Spleen (tissue), 13 donors: ENCODE measurements at places on chromosomes 3 and 15. TPM values are rescaled to one million over a fixed set of nuclear protein-coding genes. Genes with fewer than 3 reads are reported as not detected.

GRCh38 chr3:196638861-196639482, 522 bp upstream of the NRROS start:
- H3K36me3 ChIP-seq, result peaks cover 8% of the 10 kb centered on the region
- H3K27ac ChIP-seq, result peak overlapping the region; percentile 89
- peak overlapping the region; percentile 53 for H3K4me3 ChIP-seq
- no peak for DNase-seq

GRCh38 chr15:85730001-85730820, 64.5 kb downstream of the KLHL25 start:
- no peak for DNase-seq
- no peaks in the 10 kb centered on the region for H3K4me1 ChIP-seq
- H3K4me3 ChIP-seq, result no peak overlapping the region
- H3K36me3 ChIP-seq, result peaks cover 98% of the 10 kb centered on the region

DNA sequence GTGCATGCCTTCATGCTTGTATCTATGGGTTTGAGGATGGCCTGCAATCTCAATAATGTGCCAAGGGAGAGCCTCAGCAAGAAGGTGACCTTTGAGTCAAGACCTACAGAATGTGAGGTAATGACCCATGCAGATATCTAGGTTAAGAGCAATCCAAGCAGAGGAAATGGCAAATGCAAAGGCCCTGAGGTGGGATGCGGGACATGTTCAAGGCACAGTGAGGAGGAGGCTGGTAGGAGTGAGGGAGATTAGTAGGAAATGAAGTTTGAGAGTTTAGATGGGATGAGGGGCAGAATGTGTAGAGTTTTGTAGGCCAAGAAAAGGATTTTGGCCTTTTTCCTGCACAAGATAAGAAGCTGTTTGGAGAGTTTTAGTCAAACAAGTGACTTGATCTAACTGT, 4.7 kb upstream of the MAP2K5 start:
- DNase-seq, result no peak
- no peak overlapping the region for H3K4me3 ChIP-seq
- H3K36me3 ChIP-seq, result no peaks in the 10 kb centered on the region
- H3K27ac ChIP-seq, result no peak overlapping the region

CATSPER2 gene
- total RNA-seq, result 8.2 TPM

CORO2B gene
- total RNA-seq, result 1.5 TPM

ARPIN gene
- total RNA-seq, result 23.1 TPM

GRCh38 chr15:58840048-58840447, 68.9 kb downstream of the MINDY2 start:
- no peak for DNase-seq
- H3K4me1 ChIP-seq, result no peaks in the 10 kb centered on the region
- H3K27ac ChIP-seq, result no peak overlapping the region

DNA sequence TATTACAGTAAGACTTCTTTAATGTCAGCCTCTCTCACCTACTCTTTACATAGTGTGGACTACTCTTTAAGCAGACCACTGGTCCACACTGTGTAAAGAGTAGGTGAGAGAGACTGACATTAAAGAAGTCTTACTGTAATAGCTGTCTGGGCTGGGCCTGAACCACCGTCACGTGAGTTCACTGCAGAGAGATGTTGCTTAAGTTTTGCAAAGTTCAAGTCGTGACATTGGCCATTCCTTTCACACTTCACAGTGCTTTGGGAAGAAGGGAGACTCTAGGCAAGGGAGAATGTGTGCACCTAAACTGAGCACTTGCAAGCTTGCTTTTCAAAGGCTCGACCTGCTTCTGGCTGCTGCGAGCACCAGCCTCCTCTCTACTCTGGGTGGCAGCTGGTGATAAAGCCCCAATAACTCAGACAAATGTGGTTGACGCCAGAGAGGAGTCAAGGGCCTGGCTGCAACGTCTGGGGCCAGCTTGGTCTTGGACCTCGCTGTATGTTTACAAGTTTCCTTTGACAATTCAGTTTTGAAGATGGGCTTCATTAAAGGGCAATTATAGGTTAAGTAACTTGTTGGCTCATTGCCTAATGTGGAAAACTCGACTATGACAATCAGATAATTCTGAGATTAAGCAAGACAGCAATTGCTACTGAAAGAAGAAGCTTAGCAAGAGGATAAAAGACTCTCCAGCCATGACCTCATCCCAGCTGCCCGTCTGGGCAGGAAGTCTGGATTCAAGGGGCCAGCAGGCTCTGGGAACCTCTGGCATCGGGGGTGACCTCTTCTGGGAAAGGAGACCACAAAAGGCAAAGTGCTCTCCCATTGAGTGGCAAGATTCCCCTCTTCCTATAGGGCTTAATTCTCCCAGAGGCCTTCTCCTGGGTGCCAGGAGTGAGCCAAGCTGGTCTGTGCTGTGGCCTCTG, 242.1 kb upstream of the TLE3 start:
- no peaks in the 10 kb centered on the region for H3K27me3 ChIP-seq
- no peaks in the 10 kb centered on the region for H3K36me3 ChIP-seq
- no peak overlapping the region for H3K4me3 ChIP-seq
- DNase-seq, result no peak
- peaks cover 4% of the 10 kb centered on the region for H3K4me1 ChIP-seq
- no peak overlapping the region for H3K27ac ChIP-seq

DNA sequence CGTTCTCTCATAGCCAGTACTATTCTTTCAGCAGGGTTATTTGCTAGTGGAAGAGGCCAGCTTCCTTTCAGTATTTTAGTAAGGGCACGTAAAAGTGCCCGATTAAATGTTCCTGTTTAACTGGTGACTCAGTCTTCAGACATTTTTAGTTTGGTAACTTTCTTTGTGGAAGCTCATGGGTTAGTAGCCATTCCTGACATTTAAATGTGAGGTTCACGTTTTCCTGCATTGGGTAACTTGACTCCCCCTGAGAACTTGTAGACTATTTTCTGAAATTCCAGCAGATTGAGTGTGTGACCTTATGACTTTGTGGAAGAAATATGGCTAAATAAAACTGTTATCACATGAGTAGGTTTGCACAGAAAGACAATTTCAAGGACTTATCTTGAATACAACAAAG, 16.9 kb downstream of the ABHD2 start:
- H3K27ac ChIP-seq, result peak overlapping the region; percentile 48
- no peak for DNase-seq
- no peak overlapping the region for H3K4me3 ChIP-seq
- peaks cover 66% of the 10 kb centered on the region for H3K4me1 ChIP-seq
- no peaks in the 10 kb centered on the region for H3K27me3 ChIP-seq

GRCh38 chr15:95446854-95447253, 883.6 kb upstream of the NR2F2 start:
- H3K27ac ChIP-seq, result peak overlapping the region; percentile 0
- no peak overlapping the region for H3K4me3 ChIP-seq
- no peaks in the 10 kb centered on the region for H3K4me1 ChIP-seq
- H3K27me3 ChIP-seq, result no peaks in the 10 kb centered on the region

ASB14 gene
- total RNA-seq, result not detected

GOLGA8J gene
- not detected for total RNA-seq

DNA sequence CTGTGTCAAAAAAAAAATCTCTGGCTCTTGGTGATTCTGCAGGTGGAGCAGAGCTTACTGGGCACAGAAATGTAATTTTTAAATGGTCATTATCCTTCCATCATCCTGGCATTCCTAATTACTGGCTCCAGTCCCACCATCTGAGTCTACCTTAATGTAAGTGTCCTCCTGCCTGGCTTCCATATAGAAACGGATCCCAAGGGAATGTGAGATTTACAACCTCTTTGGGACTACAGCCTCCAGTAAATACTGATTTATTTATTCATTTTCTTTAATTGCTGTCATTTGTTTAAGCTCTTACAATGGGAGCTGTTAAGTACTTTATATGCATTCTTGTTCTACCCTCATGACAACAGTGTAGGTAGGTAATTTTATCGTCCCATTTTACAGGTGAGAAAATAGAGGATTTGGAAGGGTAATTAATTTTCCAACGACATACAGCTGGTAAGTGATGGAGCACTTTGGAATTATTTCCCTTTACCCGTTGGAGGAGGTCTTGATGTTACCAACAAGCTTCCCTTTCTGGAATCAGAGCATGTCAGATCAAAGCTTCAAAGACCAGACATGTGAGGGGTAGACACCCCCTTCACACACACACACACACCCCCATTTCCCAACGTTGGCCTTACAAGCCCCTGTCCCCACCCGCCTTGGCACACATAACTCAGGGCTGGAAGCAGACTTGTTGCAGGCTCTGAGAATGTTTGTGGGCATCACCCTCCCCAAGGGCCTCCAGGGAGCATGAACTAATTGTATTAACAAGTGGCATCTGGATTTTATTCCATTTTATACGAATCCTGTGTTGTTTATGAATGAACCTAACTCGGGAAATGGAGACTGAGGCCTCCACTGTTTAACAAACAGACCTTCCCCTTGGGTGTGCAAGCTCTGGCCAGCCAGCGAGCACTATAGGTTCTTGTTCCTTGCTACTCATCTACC, 116.9 kb downstream of the ALDH1A2 start:
- DNase-seq, result no peak
- H3K27ac ChIP-seq, result no peak overlapping the region
- H3K4me3 ChIP-seq, result no peak overlapping the region
- H3K27me3 ChIP-seq, result no peaks in the 10 kb centered on the region

DNA sequence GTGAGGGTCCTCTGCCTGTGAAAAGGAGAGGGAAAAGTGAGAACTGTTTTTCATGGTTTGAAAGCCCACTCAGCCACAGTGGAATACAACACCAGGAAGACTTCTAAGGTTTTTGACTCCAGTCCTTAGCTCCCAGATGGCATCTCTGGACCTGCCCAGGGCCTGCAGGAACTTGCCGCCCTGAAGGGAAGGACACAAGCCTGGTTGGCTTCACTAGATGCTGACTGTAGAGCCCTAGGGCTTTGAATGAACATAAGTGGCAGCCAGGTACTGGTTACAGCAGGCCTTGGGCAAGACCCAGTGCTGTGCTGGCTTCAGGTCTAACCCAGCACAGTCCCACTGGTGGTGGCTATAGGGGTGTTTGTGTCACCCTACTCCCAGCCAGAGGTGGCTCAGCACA, 21.3 kb upstream of the TMEM266 start:
- H3K27me3 ChIP-seq, result no peaks in the 10 kb centered on the region
- DNase-seq, result no peak
- H3K27ac ChIP-seq, result no peak overlapping the region
- H3K4me1 ChIP-seq, result no peaks in the 10 kb centered on the region
- no peak overlapping the region for H3K4me3 ChIP-seq

- H3K27ac ChIP-seq, result peak overlapping the region; percentile 89
- H3K4me1 ChIP-seq, result peaks cover 38% of the 10 kb centered on the region
- H3K36me3 ChIP-seq, result no peaks in the 10 kb centered on the region
- H3K27me3 ChIP-seq, result no peaks in the 10 kb centered on the region
- peak overlapping the region; percentile 100 for H3K4me3 ChIP-seq
These were observed 841 bp downstream of the POGLUT1 start for GRCh38 chr3:119469418-119470189.

GOLGA6L22 gene
- not detected for total RNA-seq

DNA sequence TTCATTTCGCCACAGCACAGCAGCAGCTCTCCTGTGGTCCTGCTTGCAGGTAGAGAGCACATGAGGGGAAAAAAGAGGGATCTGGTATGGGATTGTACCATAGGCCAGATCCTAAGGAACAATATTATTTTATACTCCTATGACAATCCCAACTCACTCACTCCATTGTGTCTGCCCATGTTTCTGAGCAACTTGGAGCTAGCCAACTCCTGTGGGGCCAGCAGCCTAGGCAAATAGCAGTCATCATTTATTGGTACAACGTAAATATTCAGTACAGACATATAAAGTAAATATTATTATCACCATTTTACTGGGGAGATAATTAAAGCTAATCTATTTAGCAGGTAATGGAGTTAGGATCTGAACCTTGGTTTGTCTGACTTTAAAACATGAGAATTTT, 148.4 kb downstream of the MECOM start:
- no peaks in the 10 kb centered on the region for H3K27me3 ChIP-seq
- no peak overlapping the region for H3K4me3 ChIP-seq
- DNase-seq, result no peak
- no peaks in the 10 kb centered on the region for H3K36me3 ChIP-seq
- H3K27ac ChIP-seq, result no peak overlapping the region
- H3K4me1 ChIP-seq, result peaks cover 2% of the 10 kb centered on the region

GRCh38 chr15:46278062-46278461, 643.2 kb downstream of the SQOR start:
- no peak for DNase-seq
- H3K36me3 ChIP-seq, result no peaks in the 10 kb centered on the region
- H3K27me3 ChIP-seq, result no peaks in the 10 kb centered on the region
- no peak overlapping the region for H3K27ac ChIP-seq
- H3K4me3 ChIP-seq, result no peak overlapping the region
- H3K4me1 ChIP-seq, result no peaks in the 10 kb centered on the region

DNA sequence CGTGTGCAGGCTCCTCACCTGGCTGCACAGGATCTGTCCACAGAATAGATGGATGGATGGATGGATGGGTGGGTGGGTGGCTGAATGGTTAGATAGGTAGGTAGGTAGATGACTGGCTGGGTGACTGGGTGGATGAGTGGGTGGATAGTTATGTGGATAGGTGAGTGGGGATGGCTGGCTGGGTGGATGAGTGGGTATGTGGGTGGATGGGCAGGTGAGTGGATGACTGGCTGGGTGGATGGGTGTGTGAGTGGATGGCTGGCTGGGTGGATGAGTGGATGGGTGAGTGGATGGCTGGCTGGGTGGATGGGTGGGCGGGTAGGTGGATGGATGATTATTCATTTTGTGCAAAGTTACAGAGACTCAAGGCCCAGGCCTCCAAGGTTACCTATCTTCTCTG, 172.9 kb upstream of the CTDSPL start:
- H3K36me3 ChIP-seq, result no peaks in the 10 kb centered on the region
- no peaks in the 10 kb centered on the region for H3K27me3 ChIP-seq
- H3K4me3 ChIP-seq, result no peak overlapping the region
- H3K27ac ChIP-seq, result no peak overlapping the region

- H3K27ac ChIP-seq, result peak overlapping the region; percentile 58
- peaks cover 26% of the 10 kb centered on the region for H3K36me3 ChIP-seq
- H3K4me3 ChIP-seq, result no peak overlapping the region
- no peaks in the 10 kb centered on the region for H3K27me3 ChIP-seq
- no peak for DNase-seq
These were observed 47.5 kb upstream of the LIMD1 start for GRCh38 chr3:45546716-45547701.

CCNB2 gene
- total RNA-seq, result 6.7 TPM

GRCh38 chr3:172126741-172127140, 87.4 kb downstream of the FNDC3B start:
- H3K4me1 ChIP-seq, result peaks cover 8% of the 10 kb centered on the region
- H3K36me3 ChIP-seq, result no peaks in the 10 kb centered on the region
- no peak overlapping the region for H3K4me3 ChIP-seq
- H3K27ac ChIP-seq, result peak overlapping the region; percentile 87

GRCh38 chr3:6605227-6605626, 255.7 kb upstream of the GRM7 start:
- no peak for DNase-seq
- H3K4me3 ChIP-seq, result no peak overlapping the region
- no peaks in the 10 kb centered on the region for H3K4me1 ChIP-seq
- no peak overlapping the region for H3K27ac ChIP-seq

GRCh38 chr15:27017168-27017809, 46.3 kb downstream of the GABRG3 start:
- DNase-seq, result no peak
- no peaks in the 10 kb centered on the region for H3K36me3 ChIP-seq
- H3K4me1 ChIP-seq, result no peaks in the 10 kb centered on the region
- H3K27ac ChIP-seq, result no peak overlapping the region
- H3K4me3 ChIP-seq, result no peak overlapping the region
